ENCODE measurements at places on chromosomes 1 and 21.

DNA sequence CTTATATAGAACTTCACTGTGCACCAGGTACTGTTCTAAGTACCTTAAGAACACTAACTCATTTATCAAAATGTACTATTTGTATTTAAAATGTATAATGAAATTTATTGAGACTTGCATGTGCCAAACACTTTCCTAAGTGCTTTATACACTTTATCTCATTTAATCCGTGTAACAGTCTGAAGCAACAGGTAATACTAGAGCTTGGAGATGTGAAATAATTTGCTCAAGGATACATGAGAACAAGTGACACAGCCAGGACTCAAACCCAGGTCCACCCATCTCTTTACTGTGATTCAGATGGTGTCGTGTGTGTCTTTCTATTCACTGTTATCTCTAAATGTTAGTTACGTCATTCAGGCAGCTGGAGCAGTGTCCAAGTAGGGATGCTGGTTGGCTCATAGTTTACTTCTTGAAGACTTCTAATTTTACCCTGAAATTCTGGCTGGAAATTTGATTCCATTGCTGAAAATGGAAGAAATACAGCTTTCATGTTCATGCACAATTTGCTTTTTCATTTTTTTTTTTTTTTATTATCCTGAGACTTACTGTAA is 169.7 kb upstream of the UBE2U start:
- no peak for DNase-seq

- peak; percentile 83 for DNase-seq
Observed at GRCh38 chr1:23825076-23825761, at the start of gene HMGCL. TSS of gene HMGCL (minus strand) at chr1:23825429. CDS start at chr1:23825415, 14 bp downstream.

- DNase-seq, result no peak
Observed at GRCh38 chr1:241950390-241950789, 7.2 kb upstream of the BECN2 start.

DNA sequence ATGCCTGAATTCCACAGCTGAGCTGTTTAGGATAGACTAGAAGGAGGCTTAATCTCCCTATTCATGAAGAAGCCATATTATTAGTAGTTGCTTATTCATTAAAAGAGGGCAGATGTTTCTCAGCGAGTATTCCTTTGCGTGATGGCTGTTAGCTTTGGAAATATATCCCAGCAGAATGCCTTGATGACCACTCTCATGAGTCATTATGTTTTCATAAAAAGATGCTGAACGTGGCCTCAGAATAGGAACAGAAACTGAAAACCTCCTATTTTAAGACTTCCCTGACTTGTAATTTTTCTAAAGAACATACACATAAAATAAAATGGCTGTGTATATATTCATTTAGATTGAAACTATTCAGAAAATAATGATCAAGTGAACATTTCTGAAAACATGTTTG is 9.6 kb upstream of the PLA2G4A start:
- DNase-seq, result no peak

GRCh38 chr21:43810505-43811261 is 21.3 kb downstream of the RRP1 start:
- DNase-seq, result peak; percentile 85

DNA sequence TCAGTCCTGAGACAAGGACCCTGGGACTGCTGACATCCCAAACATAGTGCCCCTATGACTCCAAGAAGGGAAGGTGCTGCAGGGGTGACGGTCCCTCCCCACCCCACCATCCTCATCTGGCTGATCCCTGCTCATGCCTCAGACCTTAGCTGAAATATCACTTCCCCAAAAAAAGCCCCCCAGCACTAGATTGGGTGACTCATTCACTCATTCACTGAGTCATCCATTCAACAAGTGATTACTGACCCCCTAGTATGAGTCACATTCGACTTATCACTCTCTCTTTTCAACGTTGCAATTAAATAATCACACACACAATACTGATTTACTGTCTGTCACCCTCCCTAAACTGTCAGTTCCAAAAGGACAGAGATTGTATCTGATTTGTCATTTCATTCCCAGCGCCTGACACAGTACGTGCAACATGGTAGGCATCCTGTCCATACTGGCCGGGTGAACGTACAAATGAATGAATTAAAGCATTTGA is 48.6 kb downstream of the HIVEP3 start:
- DNase-seq, result no peak

- DNase-seq, result no peak
Observed at GRCh38 chr21:14875704-14876523, 188.9 kb downstream of the NRIP1 start.
